A673 (cell line): ENCODE measurements at places on chromosomes 1 and 21.

DNA sequence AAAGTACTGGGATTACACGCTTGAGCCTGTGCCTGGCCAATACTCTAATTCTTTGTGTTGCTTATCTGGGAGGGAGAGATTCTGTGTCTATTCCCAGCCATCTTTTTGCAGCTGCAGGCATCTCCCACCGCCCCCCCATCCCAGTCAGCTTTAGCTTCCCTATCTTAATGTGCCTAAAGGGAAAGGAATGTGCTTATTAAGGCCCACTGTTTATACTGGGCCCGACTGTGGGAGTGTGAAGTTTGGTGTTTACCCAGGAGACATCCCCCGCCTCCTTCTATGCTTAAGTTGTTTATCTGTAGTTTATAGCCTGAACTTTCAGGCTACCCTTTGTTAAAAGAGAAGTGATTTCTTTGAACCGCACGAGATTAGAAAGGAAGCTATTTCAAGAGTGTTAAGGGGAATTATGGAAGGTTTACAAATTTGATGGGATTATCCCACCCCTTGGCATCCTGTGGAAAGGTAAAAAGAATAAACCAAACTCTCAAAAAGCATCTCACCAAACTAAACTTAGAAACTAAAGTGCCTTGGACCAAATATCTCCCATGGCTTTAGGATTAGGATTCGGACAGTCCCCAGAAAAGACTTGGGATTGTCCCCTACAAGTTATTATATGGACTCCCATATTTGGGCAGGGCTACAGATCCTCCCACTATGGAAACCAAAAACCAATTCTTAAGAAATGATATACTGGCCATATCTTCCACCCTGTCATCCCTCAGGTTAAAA lies 25.5 kb upstream of the ZNF496 start:
- no peak overlapping the region for H3K27ac ChIP-seq
- DNase-seq, result no peak
- no peaks in the 10 kb centered on the region for H3K36me3 ChIP-seq
- H3K4me1 ChIP-seq, result no peaks in the 10 kb centered on the region
- no peaks in the 10 kb centered on the region for H3K27me3 ChIP-seq

GRCh38 chr1:107357376-107357775 lies 216.5 kb downstream of the NTNG1 start:
- H3K4me1 ChIP-seq, result peaks cover 37% of the 10 kb centered on the region
- H3K27ac ChIP-seq, result no peak overlapping the region
- H3K27me3 ChIP-seq, result no peaks in the 10 kb centered on the region

- H3K4me1 ChIP-seq, result no peaks in the 10 kb centered on the region
- DNase-seq, result no peak
These were observed 838.8 kb downstream of the KCNT2 start for GRCh38 chr1:195769461-195769860.

- no peak overlapping the region for H3K4me3 ChIP-seq
- H3K4me1 ChIP-seq, result peaks cover 4% of the 10 kb centered on the region
- no peak for DNase-seq
- H3K27ac ChIP-seq, result no peak overlapping the region
- no peaks in the 10 kb centered on the region for H3K27me3 ChIP-seq
These were observed 116.3 kb downstream of the PEX14 start for GRCh38 chr1:10591010-10591409.

DNA sequence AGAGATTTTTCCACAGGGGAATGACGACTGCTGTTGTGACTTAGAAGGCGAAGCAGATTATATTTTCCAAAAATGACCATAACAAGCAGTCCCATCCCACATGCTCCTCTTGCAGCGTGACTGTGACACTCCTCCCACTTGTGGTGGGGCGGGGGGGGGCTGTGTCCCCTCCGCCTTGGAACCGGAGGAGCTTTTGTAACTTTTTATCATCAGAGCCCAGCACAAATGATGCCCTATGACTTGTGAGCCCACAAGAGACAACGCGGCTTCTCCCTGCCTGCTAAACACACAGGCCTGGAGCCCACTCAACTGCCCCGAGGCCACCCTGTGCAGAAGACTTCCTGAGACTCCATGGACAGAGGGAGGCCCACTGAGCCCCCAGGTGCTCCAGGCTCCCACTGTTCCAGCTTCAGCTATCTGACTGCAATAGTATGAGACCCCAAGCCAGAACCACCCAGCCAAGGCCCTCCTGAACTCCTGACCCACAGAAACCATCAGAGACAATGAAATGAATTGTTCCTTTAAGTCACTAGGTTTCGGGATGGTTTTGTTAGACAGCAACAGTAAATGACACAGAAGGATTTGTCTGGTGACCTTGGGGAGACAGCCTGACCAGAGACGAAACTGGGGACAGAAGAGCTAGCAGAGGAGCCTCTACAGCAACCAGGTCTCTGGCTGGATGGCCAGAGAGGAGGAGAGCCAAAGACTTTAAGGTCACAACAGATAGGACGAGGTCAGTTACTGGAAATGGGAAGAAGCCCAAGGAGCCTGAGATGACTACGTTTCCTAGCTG lies 58.8 kb downstream of the CAPZB start:
- peaks cover 36% of the 10 kb centered on the region for H3K4me1 ChIP-seq
- no peak for DNase-seq
- H3K27ac ChIP-seq, result no peak overlapping the region
- H3K4me3 ChIP-seq, result no peak overlapping the region
- H3K27me3 ChIP-seq, result no peaks in the 10 kb centered on the region

DNA sequence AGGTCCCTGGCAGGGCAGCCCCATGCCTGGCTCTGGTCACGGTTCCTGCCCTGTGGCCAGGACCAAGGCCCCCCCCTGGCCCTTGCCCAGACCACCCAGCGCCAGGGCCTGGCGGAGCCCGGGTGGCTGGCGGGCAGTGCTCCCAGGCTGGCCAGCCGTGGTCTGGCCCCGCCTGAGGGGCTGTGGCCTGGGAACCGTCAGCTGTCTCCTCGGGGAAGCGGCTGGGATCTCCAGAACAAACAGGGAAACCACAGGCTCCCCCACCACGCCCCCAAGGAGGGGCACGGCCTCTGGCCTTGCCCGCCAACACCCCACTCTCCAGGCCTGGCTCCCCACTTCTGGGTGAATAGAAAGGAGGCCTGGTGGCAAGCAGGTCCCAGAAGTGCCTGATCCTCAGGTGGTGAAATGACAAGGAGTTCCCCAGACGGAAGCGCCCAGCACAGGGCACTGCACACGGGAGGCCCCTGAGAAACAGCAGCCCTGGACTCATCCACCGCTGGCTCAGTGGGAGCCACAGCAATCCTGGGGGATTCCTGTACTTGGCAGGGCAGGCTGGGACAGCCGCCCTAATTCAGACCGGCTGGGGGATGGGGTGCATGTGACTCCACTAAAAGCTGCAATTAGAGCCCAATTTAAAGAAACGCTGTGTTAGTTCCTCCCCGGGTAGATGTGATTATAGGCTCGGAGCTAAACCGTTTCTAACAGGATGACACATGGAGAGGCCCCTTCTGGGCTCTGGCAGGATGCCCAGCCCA lies 78.9 kb downstream of the RAP1GAP start:
- H3K27me3 ChIP-seq, result no peaks in the 10 kb centered on the region
- H3K4me3 ChIP-seq, result no peak overlapping the region
- H3K36me3 ChIP-seq, result no peaks in the 10 kb centered on the region
- H3K4me1 ChIP-seq, result peaks cover 46% of the 10 kb centered on the region
- peak overlapping the region; percentile 73 for H3K27ac ChIP-seq

- H3K4me1 ChIP-seq, result no peaks in the 10 kb centered on the region
- H3K36me3 ChIP-seq, result no peaks in the 10 kb centered on the region
- no peak overlapping the region for H3K27ac ChIP-seq
- DNase-seq, result no peak
- no peaks in the 10 kb centered on the region for H3K27me3 ChIP-seq
- no peak overlapping the region for H3K4me3 ChIP-seq
These were observed 18.1 kb upstream of the AK5 start for GRCh38 chr1:77263708-77264107.

DNA sequence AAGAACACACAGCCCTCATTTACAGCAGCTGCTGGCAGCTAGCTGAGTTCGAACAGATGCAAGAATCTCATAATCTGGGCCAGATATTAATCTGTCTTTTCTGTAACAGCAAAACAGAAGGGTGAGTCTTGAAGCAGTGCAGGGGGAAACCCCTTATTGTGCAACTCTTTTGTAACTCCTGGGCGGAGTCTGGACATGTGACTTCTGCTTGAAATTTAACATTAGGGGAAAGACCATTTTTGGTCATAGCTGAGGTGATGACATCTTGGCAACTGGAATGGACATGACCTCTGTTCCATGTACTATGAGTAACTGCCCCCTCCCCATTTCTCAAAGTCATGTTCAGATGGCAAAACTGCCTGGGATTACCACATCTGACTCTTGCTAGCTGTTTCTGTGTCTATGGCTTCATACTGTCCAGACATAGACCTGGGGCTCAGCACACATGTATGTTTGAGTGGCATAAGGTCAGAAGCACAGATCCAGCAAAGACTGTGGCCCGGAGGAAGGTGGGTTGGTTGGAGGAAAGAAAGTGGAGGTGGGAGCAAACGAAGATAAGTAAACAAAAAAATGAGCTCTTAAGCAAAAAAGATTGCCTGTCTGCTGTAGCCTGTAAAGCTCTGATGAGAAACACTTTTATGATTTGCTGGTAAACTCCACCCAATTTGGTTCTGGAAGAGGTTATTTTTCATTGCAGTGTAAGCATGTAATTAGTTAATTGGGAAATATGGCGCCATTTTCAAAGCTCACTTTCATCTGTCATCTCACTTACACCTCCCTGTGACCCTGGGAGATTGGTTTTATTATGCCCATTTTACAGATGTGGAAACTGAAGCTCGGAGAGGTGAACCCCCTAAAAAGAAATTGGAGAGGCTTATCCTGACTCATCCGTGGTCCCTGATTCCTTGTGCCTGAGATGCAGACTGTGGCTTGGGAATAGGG lies 26.1 kb downstream of the ETS2 start:
- DNase-seq, result peak; percentile 60
- H3K27me3 ChIP-seq, result no peaks in the 10 kb centered on the region
- H3K27ac ChIP-seq, result no peak overlapping the region
- H3K4me3 ChIP-seq, result no peak overlapping the region
- H3K36me3 ChIP-seq, result no peaks in the 10 kb centered on the region

DNA sequence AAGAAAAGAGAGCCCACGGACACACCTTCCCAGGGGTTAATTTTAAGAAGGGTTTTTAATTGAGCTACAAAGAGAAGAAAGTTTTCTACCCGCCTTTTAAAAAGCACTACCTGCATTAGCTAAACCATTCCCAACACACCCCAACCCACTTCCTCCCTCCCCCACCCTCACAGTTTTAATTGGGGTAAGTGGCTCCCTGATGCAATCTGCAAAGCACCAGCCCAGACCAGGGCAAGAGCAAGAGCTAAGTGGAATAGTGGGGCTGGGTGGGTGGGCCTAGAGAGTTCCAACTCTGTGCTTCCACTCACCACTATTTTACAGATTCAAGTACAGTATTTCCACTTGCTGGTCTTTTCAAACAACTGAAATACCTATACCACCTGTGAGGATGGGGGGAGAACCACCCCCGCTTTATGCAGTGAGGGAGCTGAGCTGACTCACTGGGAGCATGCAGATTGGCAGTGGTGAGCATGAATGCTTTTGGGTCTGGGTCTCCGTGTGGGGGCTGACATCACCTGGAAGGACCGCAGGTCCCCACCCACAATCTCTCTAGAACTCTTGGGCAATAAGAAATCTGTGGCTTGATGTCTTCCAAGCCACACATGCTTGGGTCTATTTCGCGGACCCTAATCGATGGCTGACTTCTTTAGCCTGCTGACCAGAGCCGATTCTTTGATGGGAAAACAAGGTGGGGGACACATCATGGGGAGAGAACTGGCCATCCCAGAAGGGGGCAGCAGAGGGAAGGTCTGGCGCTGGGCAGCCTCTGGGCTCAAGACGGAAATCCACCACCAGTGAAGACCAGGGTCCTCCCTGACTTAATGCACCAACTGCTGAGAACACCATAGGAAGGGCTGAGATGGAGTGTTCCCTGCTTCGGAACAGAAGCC lies 95.5 kb downstream of the SSBP3 start:
- H3K27ac ChIP-seq, result no peak overlapping the region
- no peaks in the 10 kb centered on the region for H3K27me3 ChIP-seq
- no peak for DNase-seq
- no peaks in the 10 kb centered on the region for H3K4me1 ChIP-seq

DNA sequence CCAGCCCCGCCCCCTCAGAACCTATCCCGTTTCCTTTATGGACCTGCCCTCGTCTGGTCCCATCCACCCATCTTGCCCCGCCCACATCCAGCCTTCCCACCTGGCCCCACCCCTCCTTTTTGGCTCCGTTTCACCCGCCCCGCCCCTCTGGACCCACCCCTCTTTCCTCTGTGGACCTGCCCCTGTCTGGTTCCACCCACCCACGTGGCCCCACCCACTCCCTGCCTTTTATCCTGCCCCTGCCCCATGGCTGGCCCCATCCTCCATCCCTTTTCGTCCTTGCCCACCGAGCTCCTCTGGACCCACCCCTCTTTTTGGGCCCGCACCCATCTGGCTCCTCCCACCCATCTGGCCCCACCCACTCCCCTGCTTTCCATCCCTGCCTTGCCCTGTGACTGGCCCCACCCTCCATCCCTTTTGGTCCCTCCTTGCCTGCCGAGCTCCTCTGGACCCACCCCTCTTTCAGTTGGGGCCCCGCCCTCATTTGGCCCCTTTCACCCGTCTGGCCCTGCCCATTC lies 177.3 kb downstream of the CAMTA1 start:
- no peak overlapping the region for H3K4me3 ChIP-seq
- peaks cover 7% of the 10 kb centered on the region for H3K27me3 ChIP-seq
- H3K4me1 ChIP-seq, result peaks cover 14% of the 10 kb centered on the region
- no peaks in the 10 kb centered on the region for H3K36me3 ChIP-seq

GRCh38 chr1:16116625-16117024 lies 39.2 kb downstream of the EPHA2 start:
- peaks cover 29% of the 10 kb centered on the region for H3K4me1 ChIP-seq
- H3K4me3 ChIP-seq, result no peak overlapping the region
- H3K27me3 ChIP-seq, result no peaks in the 10 kb centered on the region
- no peak for DNase-seq
- H3K27ac ChIP-seq, result peak overlapping the region; percentile 55

DNA sequence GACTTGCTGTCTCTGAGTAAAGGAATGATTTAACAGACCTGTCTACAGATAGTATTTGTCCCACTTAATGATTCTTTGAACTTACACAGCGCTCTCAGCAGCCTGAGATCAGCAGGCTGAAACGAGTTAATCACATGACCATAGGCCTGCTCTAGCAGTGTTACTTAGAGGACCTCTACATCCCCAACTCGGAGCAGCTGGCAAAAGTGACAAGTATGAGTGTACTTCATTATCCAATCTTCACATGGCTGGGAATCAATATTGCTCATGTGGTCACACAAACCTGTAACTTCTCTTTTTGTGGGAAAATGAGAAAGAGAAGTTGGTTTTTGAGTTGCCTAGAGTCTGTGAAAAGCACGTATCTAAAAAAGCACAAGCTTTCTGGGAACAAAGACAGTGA lies 11.4 kb upstream of the ATP13A2 start:
- no peaks in the 10 kb centered on the region for H3K27me3 ChIP-seq
- peaks cover 96% of the 10 kb centered on the region for H3K36me3 ChIP-seq
- H3K4me3 ChIP-seq, result no peak overlapping the region
- H3K4me1 ChIP-seq, result no peaks in the 10 kb centered on the region
- no peak for DNase-seq

DNA sequence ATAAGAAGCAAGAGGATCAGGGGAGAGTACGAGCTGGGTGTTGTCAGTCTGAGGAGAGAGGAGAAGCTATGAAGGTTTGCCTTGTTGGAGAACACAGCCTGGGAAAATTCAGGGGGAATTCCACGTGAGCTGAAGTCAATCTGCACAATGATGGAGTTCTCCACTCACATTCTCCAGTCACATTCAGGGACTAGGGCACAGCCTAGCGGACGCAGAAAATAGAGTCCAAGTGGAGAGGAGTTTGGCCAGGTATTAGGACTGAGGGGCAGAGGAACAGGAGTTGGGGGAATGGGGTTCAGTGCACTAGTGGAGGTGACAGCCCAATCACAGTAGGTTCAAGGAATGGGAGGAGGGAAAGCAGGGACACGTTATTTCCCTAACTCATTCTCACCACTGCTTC lies 124.0 kb downstream of the KCNH1 start:
- no peaks in the 10 kb centered on the region for H3K4me1 ChIP-seq
- peaks cover 49% of the 10 kb centered on the region for H3K27me3 ChIP-seq
- DNase-seq, result no peak
- H3K27ac ChIP-seq, result no peak overlapping the region
